H1 (cell line): ENCODE measurements at places on chromosomes 12 and 14.

DNA sequence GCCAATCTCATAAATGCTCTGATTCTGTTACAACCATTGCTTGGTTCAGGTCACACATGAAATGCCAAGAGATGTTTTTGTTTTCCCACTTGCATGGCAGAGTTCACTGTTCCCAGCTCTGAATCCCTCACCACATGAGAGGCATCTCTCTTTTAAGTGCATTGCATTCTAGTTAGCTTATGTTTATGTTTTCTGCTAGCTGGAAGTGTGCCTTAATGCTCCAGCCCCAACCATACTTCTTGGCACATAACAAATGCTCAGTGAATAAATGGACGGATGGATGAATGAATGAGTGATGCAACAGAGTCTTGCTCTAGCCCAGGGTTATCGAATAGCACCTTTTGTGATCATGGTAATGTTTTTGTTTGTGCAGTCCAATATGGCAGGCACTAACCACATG is 197.3 kb downstream of the PPM1H start:
- no peak for DNase-seq

- DNase-seq = no peak
Observed at GRCh38 chr14:105088812-105089745, 23.8 kb upstream of the GPR132 start.

- no peak for DNase-seq
Observed at GRCh38 chr12:109729801-109730200, 16.2 kb downstream of the FAM222A start.

DNA sequence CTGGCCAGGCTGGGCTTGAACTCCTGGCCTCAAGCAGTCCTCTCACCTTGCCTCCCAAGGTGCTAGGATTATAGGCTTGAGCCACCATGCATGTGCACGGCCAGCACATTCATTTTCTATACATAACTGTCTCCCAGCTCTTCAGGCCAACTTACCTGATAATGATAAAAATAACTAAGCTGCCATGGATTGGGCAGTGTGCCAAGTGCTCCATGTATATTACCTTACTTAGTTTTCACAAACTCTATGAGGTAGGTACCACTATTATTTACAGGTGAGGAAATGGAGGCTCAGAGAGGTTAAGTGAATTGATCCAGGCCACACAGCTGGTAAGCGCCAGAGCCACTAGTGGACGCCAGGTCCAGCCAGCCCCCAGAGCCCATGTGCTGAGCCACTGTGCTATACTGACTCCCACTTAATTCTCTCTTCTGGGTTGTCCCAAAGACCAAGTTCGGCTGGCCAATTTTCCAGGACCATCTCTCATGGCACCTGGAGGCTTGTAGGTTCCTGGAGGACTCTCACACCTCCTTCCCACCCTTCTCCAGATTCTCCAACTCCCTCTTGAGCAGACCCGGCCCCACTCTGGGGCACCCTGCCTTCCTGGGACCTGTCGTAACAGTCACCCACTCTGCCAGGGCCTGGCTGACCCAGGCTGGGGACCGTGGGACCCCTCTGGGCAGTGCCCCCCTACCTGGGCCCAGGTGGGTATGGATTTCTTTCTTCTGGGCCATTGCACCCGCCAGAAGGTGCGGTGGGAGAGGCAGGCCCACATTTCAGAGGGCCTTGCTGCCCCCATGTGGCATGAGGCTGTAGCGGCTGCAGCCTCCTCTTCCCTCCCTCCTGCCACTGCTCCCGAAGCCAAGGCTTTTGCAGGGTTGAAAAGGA is 30.2 kb upstream of the CIPC start:
- peak; percentile 62 for DNase-seq

- DNase-seq = no peak
Observed at GRCh38 chr12:97754306-97754705, 291.7 kb downstream of the RMST start.

GRCh38 chr12:27861428-27862167 is 81.6 kb upstream of the MANSC4 start:
- DNase-seq = no peak

DNA sequence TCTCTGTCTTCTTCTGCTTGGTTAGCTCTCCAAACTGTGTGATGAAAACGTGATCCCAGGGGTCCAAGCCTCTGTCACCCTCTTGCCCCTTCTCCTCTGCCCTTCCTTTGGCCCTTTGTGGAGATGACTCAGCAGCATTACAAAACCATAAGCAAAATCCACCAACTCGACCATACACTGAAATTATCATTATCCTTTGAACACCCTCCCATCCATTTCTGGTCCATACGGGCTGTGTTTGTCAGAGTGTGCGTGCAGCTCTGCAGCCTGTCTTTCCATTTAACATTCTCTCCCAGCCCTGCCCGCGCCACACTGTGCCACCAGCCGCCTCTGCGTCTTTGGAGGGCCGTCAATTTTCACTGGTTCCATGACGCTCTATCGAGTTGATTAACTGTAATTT is 69.2 kb downstream of the SLC25A47 start:
- no peak for DNase-seq

DNA sequence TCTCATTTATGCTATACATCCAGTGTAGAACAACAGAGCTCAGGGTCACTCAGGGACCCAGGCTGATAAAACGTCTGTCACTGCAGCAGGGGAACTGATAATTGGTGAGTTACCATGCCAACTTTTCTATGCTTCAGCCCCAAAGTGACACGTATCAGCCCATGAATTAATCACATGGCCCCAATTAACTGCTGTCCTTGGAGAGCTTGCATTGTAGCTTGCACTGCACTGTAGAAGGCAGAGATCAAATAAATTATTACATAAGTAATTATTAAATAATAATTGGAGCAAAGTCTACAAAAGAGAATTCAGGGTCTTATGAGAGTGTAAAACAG is 144.6 kb downstream of the SUDS3 start:
- no peak for DNase-seq

- peak; percentile 90 for DNase-seq
Observed at GRCh38 chr14:73758392-73759182, 44.4 kb upstream of the PNMA1 start.

DNA sequence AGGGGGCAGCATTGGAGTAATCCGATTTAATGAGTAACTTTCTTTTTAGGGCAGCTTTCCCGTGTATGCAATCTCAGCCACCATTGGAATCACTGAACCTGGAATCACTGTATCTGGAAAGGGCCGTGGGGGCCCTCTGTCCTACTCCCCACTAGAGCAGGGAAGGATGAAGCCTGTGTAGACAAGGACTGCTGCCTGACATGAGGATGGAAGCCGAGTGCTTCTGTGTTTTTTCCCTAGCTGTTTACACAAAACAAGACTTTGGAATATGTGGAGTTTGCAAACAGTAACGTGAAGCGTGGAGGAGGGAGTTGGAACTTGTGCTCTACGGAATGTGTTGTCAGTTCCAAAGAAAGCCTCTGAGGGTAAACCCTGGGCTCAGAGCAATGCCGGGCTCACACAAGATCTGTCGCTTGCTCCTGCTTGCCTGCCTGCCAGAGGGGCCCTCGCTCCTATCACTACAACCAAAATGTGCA is 32.4 kb upstream of the HDAC7 start:
- DNase-seq = no peak

DNA sequence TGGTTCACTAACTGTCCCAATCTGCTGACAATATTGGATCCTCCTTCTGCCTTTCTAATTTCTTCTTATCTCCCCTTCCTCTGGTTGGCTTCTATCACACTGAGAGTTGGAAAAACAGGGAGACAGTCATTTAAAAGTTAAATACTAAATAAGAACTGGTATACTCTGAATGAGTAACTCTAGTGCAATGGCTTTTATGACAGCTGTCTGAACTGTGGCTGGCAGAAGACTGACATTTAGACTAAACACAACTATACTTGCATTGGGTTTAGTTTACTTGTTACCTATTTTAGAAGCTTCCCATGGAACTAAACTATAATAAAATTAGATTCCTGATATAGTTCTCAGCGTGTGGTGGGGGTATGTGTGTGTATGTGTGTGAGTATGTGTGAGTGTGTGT is 7.9 kb upstream of the MAGOHB start:
- no peak for DNase-seq

DNA sequence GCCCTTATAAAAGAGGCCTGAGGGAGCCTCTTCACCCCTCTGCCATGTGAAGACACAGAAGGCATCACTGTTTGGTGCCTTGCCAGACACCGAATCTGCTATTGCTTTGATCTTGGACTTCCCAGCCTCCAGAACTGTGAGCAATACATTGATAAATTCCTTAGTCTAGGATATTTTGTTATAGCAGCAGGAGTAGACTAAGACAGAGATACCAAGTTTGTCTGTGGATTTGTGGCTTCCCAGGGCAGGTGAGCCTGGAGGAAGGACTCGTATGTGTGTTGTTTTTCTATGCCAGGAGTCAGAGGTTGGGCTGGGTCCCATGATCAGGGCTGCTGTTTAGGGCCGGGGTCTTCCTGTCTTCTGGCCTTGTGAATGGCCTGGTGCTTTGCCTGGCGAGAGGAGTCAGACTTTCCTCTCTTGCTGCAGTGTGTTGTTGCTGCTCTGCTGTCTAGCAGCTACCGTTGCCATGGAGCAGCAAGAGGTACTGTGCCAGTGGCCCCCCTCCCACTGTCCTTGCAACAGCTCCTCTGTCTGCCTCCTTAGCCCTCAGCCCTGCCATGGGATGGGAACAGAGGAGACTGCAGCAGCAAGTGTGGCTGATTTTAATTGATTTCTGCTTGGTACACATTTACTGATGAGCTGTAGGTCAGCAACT is 111.2 kb downstream of the CHST11 start:
- no peak for DNase-seq

GRCh38 chr12:119369907-119370546 is 35.5 kb downstream of the CCDC60 start:
- DNase-seq = no peak

DNA sequence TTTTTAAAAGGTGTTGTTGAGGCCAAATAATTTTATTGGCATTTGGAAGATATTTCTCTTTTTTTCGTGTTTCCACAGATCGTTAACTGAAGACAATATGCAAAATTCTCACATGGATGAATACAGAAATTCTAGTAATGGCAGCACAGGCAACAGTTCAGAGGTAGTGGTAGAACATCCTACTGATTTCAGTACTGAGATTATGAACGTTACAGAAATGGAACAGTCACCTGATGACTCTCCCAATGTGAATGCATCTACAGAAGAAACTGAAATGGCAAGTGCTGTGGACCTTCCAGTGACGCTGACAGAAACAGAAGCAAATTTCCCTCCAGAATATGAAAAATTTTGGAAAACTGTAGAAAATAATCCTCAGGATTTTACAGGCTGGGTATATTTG is 11.2 kb downstream of the PRPF39 start:
- DNase-seq = no peak

DNA sequence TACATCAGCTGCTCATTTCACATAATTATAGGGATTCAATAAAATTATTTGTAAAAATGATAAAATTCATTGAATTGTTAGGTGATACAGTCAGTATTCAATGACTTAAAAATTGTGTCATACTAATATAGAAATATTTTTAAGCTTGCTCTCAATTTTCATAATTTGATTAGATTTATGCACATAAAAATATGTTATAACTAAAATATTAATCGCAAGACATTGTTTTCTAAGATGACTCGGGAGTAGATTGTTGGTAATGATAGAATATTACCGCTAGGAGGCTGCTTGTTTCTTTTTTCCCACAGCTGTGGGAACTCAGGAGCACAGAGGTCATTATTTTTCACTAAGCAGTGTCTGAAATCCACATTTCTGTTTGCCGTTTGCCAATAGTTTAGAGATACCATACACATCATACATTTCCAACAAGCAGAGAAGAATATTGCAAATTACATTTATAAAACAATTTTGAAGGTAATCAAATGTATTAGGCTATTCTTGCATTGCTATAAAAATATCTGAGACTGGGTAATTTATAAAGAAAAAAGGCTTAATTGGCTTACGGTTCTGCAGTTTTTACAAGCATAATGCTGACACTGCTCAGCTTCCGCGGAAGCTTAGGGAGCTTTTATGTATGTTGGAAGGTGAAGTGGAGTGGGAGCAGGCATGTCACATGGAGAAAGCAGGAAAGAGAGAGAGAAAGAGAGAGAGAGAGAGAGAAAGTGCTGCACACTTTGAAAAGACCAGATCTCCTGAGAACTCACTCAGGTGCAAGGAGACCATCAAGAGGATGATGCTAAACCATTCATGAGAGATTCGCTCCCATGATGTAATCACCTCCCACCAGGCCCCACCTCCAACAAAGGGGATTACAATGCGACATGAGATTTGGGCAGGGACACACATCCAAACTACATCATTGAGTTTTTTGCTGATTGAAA is 9.2 kb downstream of the CD69 start:
- no peak for DNase-seq

DNA sequence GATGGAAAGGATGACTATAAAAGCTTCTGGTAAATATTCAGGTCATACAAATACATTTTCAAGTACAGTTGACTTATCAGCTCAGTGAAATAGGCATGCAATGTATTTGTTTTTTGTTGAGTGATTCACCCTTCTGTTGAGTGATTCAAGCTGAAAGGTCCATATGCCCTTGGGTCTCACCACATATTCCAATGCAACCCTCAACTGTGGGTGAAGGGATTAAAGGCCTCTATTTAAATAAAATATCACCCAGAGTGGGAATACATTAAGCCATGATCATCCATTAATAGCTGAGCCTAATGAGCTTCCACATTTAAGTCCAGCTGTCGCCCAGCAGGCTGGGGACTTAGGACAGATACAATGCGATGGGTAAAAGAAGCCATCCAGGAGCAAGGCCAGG is 120.2 kb downstream of the CRACR2A start:
- no peak for DNase-seq

GRCh38 chr14:51084962-51085361 is 9.9 kb downstream of the TRIM9 start:
- no peak for DNase-seq

DNA sequence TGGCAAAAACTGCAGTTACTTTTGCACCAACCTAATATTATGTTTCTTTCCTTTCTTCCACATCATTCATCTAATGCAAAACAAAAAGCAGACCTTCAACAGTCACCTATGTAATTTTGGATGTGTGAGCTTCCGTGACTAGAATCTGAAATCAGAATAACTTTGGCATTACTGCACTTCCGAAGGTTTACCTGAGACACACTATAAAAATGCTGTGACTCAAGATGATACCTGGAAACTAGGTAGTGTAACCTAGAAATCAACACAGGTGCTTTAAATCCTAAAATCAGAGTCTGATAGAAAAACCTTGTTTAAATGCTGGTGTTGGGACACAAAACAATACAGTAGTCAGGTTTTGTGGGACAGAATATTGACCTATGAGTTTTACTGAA is 2.2 kb downstream of the BTBD7 start:
- no peak for DNase-seq

- DNase-seq = no peak
Observed at GRCh38 chr12:115491511-115492250, 785.8 kb downstream of the MED13L start.
